ENCODE measurements at places on chromosomes 13 and 19.

- no peak for DNase-seq
Measured at GRCh38 chr13:25775986-25776385, 275.8 kb downstream of the SHISA2 start.

GRCh38 chr13:106527445-106527801, 8.0 kb downstream of the EFNB2 start:
- DNase-seq: no peak

GRCh38 chr13:55439450-55439849, 1701.3 kb upstream of the PRR20A start:
- no peak for DNase-seq

- no peak for DNase-seq
Measured at GRCh38 chr13:102836471-102836870, 9.4 kb upstream of the ERCC5 start.

DNA sequence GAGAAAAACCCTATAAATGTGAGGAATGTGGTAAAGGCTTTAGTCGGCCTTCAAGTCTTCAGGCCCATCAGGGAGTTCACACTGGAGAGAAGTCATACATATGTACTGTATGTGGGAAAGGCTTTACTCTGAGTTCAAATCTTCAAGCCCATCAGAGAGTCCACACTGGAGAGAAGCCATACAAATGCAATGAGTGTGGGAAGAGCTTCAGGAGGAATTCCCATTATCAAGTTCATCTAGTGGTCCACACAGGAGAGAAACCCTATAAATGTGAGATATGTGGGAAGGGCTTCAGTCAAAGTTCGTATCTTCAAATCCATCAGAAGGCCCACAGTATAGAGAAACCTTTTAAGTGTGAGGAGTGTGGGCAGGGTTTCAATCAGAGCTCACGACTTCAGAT, 11.7 kb downstream of the ZNF226 start:
- DNase-seq: no peak

DNA sequence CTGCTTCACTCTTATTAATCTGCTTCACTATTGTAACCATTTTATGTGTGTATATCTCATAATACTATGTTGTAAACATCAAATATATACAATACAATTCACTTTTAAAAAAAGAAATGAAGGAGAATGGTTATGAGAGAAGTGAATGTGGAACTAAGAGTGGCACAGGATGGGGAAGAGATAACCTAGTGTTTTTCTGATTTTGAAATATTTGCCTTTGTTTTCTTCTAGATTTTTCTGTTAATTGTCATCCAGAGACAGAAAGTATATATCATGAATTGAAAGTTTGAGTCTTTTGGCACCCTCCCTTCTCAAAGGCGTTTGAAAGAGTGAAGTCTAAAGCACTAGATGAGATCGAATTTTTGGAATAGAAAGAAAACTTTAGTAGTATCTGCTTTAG, 2.8 kb downstream of the DNAJC3 start:
- no peak for DNase-seq

- no peak for DNase-seq
Measured at GRCh38 chr13:100388923-100389322, 199.7 kb downstream of the GGACT start.

- DNase-seq: no peak
Measured at GRCh38 chr13:43239275-43239840, 216.0 kb downstream of the DNAJC15 start.

DNA sequence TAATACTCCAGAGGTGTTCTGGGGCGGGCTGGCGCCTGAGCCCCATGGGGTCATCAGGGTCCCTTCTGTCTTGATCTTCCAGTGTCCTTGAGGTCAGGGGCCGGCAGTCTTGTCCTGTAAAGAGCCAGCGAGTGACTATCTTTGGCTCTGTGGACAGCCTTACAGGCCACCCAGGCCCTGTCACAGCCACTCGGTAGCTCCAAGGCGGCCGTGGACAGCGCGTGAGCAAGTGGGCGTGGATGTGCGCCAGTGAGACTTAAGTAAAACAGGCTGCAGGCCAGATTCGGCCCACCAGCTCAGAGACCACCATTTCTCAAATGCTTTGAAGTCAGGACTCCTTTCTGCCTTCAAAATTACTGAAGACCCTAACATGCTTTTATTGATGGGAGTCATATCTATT, 3.7 kb downstream of the ZNF444 start:
- no peak for DNase-seq

DNA sequence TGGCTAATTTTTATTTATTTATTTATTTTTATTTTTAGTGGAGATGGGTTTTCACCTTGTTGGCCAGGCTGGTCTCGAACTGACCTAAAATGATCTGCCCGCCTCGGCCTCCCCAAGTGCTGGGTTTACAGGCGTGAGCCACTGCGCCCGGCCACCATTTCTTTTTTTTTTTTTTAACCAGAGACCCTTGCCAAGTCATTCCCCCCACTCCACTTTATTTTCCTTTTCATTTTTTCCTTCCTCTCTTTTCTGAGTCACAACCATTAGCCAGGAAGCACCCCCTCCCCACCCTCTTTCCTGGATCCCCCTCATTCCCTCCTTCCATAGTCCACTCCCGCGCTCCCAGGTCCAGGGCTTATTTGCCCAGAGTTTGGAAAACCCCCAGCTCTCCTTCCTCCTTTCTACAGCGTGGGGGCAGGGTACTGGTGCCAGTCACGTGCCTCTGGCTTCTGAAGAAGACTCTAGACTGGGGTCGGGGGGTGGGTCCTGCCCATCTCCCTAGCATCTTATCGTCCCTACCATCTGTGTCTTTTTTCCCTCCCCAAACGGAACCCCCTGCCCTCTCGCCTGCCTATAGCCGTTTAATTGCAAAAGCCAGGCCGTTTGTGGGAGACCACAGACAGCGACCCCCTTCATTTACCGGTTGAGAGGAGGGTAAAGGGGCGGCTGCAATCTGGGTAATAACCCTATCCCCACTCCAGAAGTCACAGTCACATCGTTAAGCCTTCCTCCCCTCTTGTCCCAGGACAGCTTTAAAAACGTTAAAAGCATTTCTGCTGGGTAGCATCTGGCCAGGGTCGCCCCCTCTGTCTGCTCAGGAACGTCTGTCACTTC, 1.1 kb upstream of the CALR start:
- no peak for DNase-seq

DNA sequence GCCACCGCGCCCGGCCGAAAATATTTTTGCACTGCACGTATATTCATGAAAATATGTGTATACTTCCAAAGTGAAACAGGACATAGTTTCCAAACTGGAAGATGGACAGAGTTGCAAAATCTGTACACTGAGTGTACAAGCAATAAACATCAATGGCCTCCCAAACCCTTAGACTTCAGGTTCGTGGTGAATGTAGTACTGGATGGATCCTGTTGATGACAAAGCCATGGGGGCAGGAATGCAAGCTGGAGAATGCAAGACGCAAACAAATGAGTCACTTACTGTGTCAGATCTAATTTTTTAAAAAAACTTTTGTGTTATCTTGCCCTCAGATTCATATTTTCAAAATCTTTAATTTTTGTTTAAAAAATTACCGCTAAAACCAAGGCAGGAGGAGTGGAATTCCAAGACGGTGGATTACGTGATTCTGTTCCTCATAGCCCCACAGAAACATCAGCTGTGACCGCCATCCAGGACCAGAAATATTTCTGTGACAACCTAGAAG, 12.7 kb upstream of the LILRA2 start:
- DNase-seq: no peak

GRCh38 chr13:52848455-52849195, at the start of gene PCDH8:
Gene PCDH8, minus strand, starts transcription at chr13:52848640. Its CDS starts 204 bp downstream, at chr13:52848436.
- DNase-seq: peak; percentile 12

DNA sequence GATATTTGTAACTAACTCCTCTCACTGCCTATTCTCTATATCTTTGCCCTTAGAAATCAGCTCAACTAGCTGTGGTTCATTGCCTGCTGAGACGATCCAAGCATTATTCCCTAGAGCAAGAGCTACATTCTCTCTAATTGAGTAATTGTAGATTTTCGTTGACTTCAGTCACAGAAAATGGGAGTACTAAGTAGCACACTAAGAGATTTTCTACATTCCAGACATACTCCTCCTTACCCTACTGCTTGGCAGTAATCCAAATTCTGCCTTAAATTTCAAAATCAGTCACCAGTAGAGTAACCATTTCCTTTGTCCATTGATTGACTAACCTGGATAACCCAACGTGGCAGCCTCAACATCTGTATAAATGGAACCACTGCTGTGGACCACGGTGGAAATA, 1786.8 kb downstream of the SLITRK5 start:
- DNase-seq: no peak

GRCh38 chr13:64697226-64697625, 2532.9 kb downstream of the PCDH9 start:
- DNase-seq: no peak

GRCh38 chr13:79917628-79918027, 423.3 kb downstream of the SPRY2 start:
- no peak for DNase-seq

DNA sequence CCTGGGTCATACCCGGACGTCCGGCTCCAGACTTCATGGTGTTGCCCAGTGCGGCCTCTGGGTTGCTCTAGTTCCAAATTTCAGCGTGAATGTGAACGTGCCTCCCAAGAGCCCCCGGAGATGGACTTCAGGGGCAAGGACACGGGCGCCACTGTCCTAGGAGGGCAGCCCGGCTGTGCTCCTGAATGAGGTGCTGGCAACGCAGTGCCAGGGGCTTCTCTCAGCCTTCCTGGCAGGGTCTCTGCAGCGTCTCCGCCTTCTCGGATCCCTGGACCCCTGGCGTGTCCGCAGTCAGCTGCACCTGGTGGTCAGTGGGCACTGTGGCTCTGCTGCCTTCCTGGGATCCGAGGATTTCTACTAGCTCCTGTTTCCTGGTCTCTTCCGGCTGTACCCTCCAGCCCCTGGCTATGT, 101.7 kb upstream of the MCF2L start:
- no peak for DNase-seq

- DNase-seq: no peak
Measured at GRCh38 chr13:23754997-23755396, 134.2 kb downstream of the MIPEP start.

DNA sequence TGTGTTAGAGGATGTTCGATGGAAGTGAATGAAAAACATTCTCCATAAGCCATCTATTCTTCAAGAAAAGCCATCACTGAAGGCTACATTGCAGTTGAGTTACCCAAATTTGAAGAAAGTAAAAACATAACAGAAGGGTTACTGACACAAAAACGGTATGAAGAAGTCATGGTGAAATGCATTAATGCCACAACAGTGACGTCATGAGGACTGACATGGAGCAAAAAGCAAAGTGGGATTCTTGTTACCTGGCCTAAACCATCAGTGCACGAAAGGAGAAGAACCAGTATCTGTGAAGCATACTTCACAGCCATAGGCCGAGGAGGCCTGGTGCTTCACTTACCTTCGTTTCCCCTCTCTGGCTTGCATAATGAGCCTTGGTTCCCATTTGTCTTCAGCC, 58.7 kb downstream of the LRRC63 start:
- DNase-seq: no peak

- no peak for DNase-seq
Measured at GRCh38 chr13:22108283-22108942, 437.5 kb downstream of the FGF9 start.

- no peak for DNase-seq
Measured at GRCh38 chr13:110289174-110289573, 17.8 kb downstream of the COL4A1 start.

DNA sequence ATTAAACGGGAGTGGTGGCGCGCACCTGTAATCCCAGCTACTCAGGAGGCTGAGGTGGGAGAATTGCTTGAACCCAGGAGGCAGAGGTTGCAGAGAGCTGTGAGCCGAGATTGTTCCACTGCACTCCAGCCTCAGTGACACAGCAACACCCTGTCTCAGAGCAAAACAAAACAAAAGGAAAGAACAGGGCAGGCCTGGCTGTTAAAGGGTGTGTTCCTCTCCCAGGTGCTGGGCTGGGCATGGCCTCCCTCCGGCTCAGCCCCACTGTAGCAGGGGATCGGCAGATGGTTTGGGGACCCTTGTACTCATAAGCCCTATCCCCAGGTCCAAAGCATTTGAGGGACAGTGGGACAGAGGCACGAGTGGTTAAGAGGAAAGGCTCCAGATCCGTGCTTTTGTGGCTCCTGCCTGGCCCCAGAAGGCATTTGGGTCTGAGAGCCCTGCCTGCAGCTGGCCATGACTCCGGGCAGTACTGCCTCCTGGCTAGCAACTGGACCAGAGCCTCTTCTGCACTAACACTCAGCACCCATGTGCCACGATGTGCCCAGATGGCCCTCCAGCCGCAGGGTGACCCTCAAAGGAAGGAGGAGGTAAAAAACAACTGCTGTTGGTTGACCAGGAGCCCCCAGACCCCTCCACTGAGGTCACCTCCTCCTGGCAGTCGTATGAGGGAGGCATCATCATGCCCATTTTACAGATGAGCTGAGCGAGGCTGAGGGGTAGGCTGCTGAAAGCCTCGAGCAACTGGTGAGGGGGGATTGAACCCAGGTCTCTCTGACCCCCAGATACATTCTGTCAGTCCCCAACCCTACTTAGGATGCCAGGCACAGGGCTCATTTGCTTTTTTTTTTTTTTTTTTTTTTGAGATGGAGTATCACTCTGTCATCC, 10.0 kb downstream of the RFX1 start:
- no peak for DNase-seq
